ENCODE measurements at places on chromosomes 7 and 10.

DNA sequence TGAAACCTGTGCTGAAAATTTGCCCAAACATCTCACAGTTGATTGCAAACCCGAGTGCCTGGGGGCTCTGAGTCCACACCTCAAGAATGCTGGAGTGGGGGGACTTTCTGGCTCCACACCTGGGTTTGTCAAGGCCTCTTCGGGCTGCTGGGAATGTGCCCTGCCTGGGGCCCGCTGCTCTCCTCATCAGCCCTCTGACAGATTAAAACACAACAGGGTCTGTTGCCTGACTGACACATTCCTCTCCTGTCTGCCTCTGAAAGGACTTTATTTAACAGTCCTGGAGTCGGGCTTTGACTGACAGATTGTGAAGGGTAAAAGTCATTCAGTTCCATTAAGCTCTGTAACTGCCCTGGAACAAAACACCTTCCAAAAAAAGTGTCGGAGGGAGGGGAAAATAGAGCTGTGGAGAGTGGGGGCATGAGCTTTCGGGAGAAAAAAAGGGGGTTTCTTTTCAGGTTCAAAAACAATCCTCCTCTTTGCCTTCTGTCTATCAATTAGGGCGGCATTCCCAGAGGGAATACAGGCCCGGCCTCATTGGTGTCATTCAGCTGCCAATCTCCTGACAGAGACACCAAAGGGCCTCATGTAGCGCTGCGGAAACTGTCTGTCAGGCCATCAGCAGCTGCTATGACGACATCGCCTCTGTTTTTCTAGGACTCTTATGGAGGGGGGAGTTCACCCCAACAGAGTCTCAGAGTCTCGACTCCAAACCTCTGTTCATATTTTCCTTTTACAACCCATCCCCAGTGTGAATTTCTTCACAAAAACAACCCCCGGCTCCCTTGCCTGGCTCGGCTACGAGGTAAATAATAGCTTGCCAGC lies 398.8 kb upstream of the NFE2L3 start:
- H3K27ac ChIP-seq: no peak overlapping the region
- H3K4me1 ChIP-seq: no peaks in the 10 kb centered on the region
- H3K4me3 ChIP-seq: no peak overlapping the region

DNA sequence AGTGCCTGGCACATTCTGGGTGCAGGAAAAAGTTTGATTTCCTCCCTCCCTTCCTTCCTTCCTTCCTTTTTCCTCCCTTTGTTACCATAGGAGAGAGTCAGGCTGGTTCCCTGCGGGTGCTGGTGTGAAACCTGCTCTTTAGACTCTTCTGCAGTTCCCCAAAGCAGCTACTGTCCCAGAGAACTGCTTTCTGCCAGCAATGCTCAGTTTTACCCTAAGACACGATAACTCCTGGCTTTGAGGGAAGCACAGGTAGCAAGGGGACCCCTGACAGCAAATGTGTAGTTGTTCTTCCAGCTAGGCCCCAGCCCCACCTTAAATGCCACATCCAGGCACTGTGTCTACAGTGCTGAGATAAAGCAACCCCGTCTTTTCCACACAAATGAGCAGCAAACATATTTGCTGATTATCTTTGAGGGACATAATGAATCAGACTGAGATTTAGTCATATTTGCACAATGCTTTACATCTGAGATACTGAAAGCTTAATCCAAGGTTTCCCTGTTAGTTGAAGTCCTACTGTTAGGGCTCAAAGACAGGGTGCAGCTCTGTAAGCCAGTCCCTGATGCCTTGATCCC lies 55.5 kb downstream of the MET start:
- H3K4me3 ChIP-seq: no peak overlapping the region
- H3K27ac ChIP-seq: peak overlapping the region; percentile 65
- no peaks in the 10 kb centered on the region for H3K27me3 ChIP-seq
- peaks cover 16% of the 10 kb centered on the region for H3K4me1 ChIP-seq
- peak; percentile 77 for DNase-seq

- no peak for DNase-seq
- H3K27ac ChIP-seq: no peak overlapping the region
- H3K4me1 ChIP-seq: no peaks in the 10 kb centered on the region
- H3K36me3 ChIP-seq: no peaks in the 10 kb centered on the region
- no peaks in the 10 kb centered on the region for H3K27me3 ChIP-seq
These were observed 224.6 kb downstream of the WDR37 start for GRCh38 chr10:1280466-1281404.

DNA sequence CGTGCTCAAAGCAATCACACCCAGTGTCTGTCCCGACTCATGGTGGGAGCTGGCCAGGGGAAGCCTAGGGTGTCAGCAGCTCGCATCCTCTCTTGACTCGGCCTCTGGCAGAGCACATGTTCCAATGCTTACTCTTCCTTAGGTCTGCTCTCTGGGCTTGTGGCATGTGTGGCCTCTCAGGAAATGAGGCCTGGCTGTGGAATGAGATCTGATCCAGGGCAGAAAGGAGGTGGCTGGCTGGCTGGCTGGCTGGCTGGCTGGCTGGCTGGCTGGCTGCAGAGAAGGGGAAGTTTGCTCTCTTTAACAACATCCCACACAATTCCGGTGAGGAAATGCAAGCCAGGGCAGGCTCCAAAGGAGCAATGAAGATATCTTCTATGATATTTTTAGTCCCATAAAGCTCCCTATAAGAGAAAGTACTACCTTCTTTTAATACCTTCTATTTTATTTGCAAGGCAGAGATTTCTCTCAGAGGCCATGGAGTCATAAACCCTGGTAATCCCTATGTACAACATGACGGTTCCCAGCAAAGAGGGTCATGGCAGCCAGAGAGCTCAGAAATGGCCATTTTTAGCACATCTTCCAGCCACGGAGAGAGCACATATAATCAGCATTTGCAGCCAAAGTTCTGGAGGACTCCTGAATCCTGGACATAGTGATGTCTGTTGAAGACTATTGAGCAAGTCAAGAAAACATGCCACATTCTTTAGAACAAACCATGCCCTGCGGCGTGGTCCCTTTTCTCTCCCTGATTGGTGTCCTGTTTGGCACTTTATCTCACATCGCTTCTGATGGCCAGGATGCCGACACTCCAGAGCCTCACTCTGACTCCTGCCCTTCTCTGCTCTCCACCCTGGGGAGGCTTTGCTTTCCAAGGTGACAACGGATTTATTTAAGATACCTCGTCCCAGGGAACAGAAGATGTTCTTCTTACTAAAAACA lies 153.7 kb downstream of the FANK1 start:
- peak; percentile 91 for DNase-seq
- no peak overlapping the region for H3K4me3 ChIP-seq
- peaks cover 48% of the 10 kb centered on the region for H3K36me3 ChIP-seq
- H3K27me3 ChIP-seq: no peaks in the 10 kb centered on the region
- H3K4me1 ChIP-seq: peaks cover 20% of the 10 kb centered on the region

- no peak overlapping the region for H3K27ac ChIP-seq
- H3K4me3 ChIP-seq: no peak overlapping the region
- H3K27me3 ChIP-seq: no peaks in the 10 kb centered on the region
- no peaks in the 10 kb centered on the region for H3K36me3 ChIP-seq
- no peak for DNase-seq
- no peaks in the 10 kb centered on the region for H3K4me1 ChIP-seq
These were observed 34.8 kb upstream of the SFMBT2 start for GRCh38 chr10:7445474-7446185.

DNA sequence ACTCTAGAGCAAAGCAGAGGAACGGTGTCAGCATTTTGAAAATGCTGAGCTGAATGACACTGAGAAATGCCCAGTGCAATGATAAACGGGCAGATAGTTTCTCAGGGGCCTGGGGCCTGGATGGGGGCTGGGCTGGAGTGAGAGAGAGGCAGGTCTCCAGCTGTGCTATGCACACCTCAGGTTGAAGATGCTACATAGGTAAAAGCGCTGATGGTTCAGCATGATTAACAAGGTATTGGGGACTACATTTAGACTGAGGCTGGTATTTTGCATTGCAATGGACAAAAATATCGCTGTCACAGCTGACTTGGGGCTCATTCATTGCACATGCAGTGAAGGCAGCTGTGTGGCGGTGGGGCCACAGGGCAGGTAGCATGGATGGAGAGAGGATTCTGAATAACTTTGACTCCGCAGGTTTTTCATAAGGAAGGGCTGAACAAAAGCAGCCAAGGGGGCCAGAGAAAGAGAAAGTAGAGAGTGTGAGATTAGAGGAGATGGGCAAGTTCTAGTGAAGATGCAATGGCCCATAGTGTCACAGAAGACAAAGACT lies 290.8 kb upstream of the ZNF32 start:
- H3K4me3 ChIP-seq: no peak overlapping the region
- no peak overlapping the region for H3K27ac ChIP-seq
- DNase-seq: no peak
- H3K4me1 ChIP-seq: no peaks in the 10 kb centered on the region
- H3K27me3 ChIP-seq: no peaks in the 10 kb centered on the region

GRCh38 chr7:12941512-12941911 lies 254.1 kb downstream of the ARL4A start:
- H3K27ac ChIP-seq: no peak overlapping the region
- no peak for DNase-seq
- peaks cover 6% of the 10 kb centered on the region for H3K4me1 ChIP-seq
- no peaks in the 10 kb centered on the region for H3K36me3 ChIP-seq
- no peaks in the 10 kb centered on the region for H3K27me3 ChIP-seq

DNA sequence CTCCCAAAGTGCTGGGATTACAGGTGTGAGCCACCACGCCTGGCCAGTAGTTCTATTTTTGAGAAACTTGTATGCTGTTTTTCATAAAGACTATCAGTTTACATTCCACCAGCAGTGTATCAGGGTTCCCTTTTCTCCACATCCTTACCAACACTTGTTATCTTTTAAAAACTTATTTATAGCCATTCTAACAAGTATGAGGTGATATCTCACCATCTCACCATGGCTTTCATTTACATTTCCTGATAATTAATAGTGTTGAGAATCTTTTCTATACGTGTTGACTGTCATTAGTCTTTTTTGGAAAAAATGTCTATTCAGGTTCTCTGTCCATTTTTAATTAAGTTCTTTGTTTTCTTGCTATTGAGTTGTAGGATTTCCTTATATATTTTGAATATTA lies 416.1 kb downstream of the NEBL start:
- H3K4me1 ChIP-seq: no peaks in the 10 kb centered on the region
- no peak overlapping the region for H3K4me3 ChIP-seq

GRCh38 chr7:65382452-65382851 lies 8.8 kb downstream of the ZNF92 start:
- H3K4me1 ChIP-seq: no peaks in the 10 kb centered on the region
- DNase-seq: no peak
- no peak overlapping the region for H3K27ac ChIP-seq
- no peak overlapping the region for H3K4me3 ChIP-seq
- H3K27me3 ChIP-seq: no peaks in the 10 kb centered on the region

- no peaks in the 10 kb centered on the region for H3K27me3 ChIP-seq
- H3K4me1 ChIP-seq: no peaks in the 10 kb centered on the region
- no peaks in the 10 kb centered on the region for H3K36me3 ChIP-seq
- DNase-seq: no peak
These were observed 85.8 kb upstream of the WDR11 start for GRCh38 chr10:120765226-120765803.

- no peaks in the 10 kb centered on the region for H3K36me3 ChIP-seq
- H3K4me1 ChIP-seq: no peaks in the 10 kb centered on the region
- DNase-seq: peak; percentile 60
- H3K27me3 ChIP-seq: no peaks in the 10 kb centered on the region
- no peak overlapping the region for H3K4me3 ChIP-seq
- no peak overlapping the region for H3K27ac ChIP-seq
These were observed 81.4 kb upstream of the PPP2R2D start for GRCh38 chr10:131819241-131820072.

DNA sequence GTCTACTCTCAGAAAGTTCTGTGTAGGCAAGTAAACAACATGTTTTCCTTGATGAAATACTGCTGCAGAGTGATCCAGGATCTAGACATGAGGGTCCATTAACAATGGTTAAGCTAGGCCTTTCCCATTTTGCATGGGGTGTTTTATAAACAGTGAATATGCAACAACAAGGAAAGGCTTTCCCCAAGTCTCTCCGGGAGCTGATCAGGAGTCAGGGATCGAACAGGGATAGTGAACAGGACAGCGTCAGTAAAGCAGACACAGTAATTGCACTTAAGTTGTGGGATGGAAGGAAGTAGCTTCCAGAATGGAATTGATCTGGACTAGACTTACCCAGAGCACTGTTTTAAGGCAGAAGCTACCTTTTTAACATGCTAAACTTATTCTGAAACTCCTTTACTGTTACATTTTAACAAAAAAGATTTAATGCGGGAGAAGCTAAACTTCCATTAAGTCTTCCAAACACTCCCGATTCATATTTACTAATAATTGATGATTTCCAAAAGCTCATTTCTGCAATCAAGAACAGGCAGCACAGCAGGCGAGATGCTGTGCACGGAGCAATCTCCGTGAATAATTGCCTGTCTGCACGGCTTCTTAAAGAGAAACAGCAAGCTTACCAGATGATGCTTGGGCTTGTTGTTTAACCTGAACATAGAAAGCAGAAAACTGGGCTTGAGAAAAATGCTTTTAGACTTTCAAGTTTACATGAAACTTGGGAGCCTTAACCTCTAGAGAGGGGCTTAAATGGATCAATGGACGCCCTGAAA lies 50.3 kb upstream of the DOCK1 start:
- no peaks in the 10 kb centered on the region for H3K4me1 ChIP-seq
- no peak overlapping the region for H3K27ac ChIP-seq
- peaks cover 21% of the 10 kb centered on the region for H3K27me3 ChIP-seq
- no peak overlapping the region for H3K4me3 ChIP-seq
- no peaks in the 10 kb centered on the region for H3K36me3 ChIP-seq
- DNase-seq: peak; percentile 85

DNA sequence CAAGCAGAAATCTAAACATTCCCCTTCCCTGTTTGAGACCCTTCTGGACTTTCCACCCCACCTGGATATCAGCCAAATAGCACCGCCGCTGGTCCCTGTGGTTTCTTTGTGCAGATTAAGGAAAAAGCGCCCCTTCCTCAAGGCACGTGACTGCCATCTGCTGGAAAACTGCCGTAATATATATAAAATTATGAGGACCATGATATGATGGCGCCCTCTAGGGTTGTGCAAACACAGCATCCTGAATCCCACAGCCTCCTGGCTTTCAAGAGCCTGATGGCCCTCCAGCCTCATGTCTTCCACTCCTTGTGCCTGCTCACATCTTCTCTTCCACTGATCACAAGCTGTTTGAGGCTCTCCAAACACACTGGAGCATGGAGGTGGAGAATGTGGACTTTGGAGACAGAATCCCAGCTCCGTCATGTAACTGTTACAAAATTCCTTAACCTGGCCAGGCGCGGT lies 121.3 kb downstream of the MYL10 start:
- no peak for DNase-seq
- no peaks in the 10 kb centered on the region for H3K4me1 ChIP-seq
- H3K4me3 ChIP-seq: no peak overlapping the region
- H3K36me3 ChIP-seq: no peaks in the 10 kb centered on the region
- no peak overlapping the region for H3K27ac ChIP-seq

DNA sequence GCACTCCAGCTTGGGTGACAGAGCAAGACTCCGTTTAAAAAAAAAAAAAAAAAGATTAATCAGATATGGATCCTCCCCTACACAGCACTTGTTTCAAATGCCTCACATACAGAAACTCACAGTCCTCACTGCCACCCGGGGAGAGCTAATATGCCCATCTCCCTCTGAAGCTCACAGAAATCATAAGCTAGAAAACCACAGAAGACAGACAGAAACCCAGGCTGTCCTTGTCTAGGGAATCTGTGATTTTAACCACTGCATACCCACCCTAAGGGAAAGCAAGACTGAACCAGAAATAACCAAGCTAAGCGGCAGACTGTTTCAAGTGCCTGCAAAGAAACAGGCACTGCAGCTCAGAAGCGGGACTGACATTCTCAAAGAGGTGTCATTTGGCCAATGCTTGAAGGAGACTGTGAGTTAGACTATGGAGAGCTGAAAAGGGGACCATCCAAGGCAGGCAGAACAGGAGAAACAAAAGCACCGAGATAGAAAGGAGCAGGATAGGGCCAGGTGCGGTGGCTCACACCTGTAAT lies 37.6 kb downstream of the SLC37A3 start:
- no peaks in the 10 kb centered on the region for H3K4me1 ChIP-seq
- peaks cover 4% of the 10 kb centered on the region for H3K36me3 ChIP-seq

All from osteoblast (primary cell).